Naive thymus-derived CD8-positive, alpha-beta T cell (primary cell): ENCODE measurements at places on chromosomes 3 and 15. TPM values are rescaled to one million over a fixed set of nuclear protein-coding genes. Genes with fewer than 3 reads are reported as not detected.

- no peak for DNase-seq
These were observed 95.8 kb downstream of the SEC22A start for GRCh38 chr3:123297627-123297899.

- DNase-seq: no peak
These were observed 86.9 kb downstream of the SEMA5B start for GRCh38 chr3:122940628-122941086.

CDAN1 gene
- total RNA-seq: 26.8 TPM

TMEM45A gene
- 0.21 TPM for total RNA-seq

RGMA gene
- total RNA-seq: not detected
